ENCODE measurements at places on chromosomes 3 and 15.

DNA sequence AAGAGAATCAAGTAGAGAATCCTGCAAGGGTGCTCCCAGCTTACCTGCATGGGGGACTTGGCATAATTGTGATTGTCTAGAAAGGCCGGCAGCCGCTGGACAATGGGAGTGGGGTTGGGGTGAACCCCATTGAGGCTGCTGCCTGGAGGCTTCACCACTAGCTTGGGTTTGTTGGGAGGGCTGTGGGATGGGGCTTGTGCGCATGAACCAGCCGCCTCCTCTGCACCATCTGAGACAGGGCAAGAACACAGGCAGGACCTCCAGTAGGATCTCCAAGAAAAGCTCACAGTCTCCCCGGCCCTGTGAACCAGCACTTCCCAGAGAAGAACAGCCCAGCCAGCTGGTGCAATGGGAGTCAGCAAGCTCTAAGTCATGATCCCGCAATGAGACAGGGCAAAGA lies 39.8 kb downstream of the SEMA3G start:
- no peak for DNase-seq

DNA sequence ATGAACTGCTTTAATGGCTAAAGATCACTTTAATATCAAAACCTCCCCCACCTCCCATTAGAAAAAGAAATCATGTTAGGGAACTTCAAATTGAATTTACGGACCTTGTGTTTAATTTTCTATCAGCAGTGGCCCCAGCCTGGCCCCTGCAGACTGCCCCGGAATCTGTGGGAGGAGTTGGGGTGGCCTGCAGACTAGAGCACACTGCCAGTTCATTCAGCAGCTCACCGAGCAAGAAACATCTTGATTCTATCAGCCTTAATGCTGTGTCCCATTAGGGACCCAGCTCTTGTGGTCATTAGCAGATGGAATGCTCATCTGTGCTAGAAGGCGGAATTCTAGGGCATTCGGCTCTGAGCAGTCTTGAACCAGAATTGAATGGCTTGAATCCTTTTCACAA lies 54.2 kb downstream of the FLNB start:
- DNase-seq = no peak

DNA sequence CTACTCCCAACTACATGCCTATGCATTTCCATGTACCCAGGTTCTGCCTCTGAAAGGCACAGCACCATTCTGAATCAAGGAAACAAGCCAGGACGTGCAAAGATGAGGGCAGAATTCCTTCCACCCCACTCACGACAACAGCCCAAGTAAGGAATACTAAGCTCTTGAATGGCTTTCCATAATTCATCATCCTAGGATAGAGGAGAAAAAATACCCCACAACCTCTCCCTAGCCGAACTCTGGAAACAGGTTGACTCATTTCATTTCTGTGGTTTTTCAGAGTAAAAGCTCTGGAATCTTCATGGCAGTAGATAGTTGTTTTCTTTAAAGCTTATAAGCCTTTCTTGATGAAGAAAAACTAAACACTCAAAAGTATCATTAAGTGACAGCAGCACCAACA lies 77.8 kb downstream of the PDZRN3 start:
- DNase-seq = no peak

GRCh38 chr3:141336672-141337522 lies 31.4 kb upstream of the ZBTB38 start:
- DNase-seq = no peak

GRCh38 chr15:29114221-29115092 lies 155.2 kb downstream of the NSMCE3 start:
- DNase-seq = no peak

GRCh38 chr15:85381850-85382751 lies 1.7 kb downstream of the AKAP13 start:
- no peak for DNase-seq

DNA sequence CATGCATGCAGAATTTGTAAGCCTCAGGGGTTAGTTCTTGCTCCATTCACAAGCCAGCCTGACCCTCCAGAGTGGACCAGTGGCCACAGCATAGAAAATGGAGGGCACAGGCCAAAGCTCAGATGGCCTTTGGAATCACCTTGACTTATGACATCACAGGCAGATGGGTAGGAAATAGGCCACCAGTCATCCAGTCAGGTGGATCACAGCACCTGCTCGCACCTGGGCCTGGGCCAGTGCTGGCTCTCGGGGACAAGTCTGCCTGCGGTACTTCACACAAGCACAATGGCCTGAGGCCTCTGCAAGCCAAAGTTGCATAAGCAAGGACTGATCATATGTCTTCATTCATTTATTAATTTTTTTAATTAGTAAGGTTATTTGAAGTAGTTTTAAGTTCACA lies 39.3 kb downstream of the PPCDC start:
- no peak for DNase-seq

DNA sequence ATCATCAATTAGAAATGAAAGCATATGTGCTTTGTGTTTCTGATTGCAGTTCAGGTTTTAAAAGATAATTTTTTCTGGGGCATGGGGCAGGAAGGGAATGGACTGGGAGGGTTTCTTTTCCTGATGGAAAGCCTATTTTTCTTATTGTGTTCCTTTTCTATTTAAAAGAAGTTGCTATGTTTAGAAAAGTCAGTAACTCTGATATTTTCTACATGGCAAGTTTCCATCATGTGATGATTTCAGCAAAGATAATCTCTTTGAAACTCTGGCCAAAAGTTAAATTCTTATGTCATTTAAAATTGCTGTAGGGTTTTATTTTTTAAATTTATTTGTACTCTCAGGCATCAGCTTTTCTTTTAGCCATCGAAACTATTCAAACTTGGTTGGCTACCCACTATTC lies 601.2 kb downstream of the FOXP1 start:
- no peak for DNase-seq

- no peak for DNase-seq
These were observed at the start of gene PLA2G4B for GRCh38 chr15:41838400-41838897. PLA2G4B (plus strand) TSS chr15:41838847; CDS start chr15:41838914, 67 bp downstream.

DNA sequence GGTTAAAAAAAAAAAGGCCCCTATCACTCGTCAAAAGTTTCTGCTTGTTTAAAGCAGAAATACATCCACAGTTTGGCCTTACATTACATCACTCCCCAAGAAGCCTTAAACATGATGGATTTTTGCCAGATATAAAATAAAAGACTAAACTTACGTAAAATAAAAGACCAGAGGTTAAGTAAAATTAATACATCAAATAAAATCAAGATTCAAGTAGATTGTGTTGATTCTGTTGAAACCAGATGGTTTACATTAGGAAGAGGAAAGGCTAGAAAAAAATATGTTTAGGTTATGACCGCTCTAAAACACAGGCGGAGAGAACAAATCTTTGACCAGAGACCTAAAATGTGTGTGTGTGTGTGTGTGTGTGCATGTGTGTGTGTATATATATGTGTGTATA lies 104.1 kb downstream of the DUT start:
- DNase-seq = no peak

GRCh38 chr15:33242669-33243191 lies 48.2 kb upstream of the FMN1 start:
- peak; percentile 16 for DNase-seq

DNA sequence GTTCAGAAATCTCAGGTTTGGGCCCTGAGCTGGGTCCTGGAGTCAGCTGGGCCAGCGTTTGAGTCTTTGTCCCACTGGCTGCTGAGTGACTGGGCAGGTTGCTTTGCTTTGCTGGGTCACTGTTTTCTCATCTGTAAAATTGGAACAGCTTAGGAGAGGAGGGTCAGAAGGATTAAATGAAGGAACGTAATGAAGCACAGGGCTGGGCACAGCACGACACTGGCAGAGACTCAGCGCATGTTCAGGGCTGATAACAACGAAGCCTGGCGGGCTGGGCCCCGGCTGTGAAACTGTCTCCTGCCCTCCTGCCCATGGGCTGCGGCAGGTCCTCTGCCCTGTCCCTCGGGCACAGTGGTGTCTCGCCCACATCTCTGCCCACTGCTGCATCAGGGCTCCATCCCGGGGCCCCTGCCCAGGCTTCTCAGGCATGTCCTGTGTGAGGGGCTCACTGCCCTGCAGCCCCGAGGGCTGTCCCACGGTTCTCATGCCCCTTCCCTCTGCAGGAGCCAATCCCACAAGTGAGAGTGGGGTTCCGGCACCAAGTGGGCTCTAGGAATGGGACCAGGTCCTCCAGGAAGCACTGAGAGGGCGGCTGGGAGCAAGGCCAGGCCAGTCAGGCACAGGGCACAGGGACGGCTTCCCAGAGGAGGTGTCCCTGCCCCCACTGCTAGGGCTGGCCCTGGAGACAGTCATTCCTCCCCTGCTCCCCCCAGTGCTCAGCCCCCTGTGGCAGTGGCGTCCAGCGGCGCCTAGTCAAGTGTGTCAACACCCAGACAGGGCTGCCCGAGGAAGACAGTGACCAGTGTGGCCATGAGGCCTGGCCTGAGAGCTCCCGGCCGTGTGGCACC lies 88.0 kb downstream of the TBC1D2B start:
- DNase-seq = no peak

- DNase-seq = no peak
These were observed 12.1 kb upstream of the THSD4 start for GRCh38 chr15:71103102-71103676.

GRCh38 chr3:72223628-72224027 lies 438.7 kb upstream of the PROK2 start:
- no peak for DNase-seq

GRCh38 chr15:97009031-97009431 lies 678.5 kb downstream of the NR2F2 start:
- no peak for DNase-seq

DNA sequence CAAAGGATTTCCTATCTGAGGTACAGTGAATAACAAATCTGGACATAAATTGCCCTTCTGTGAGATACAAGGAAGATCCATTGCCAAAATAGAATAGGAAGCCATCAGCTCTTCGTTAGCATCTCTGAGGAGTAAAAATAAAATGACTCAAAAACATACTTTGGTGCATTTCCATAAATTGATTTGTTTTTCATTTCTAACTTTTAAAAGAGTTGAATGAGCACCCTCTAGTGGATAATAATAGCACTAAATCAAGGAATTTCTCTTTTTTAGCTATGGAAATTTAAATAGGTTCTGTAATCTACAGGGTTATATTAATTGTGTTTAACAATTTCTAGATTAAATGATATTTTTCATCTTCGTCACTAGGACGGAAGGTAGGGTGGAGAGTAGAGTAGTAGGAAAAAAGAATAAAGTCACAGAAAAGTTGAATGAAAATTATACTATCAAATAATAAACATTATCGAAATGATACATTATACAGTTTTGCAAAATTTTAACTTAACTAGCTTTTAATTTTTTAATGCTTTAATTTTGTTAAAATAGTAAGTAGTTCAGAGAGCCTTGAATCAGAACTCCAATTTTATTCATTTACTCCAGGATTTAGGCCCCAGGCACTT lies 6.4 kb downstream of the NSUN3 start:
- peak; percentile 43 for DNase-seq

- no peak for DNase-seq
These were observed 1.9 kb upstream of the BLOC1S6 start for GRCh38 chr15:45585069-45585791.

GRCh38 chr3:119643528-119643927 lies 16.9 kb downstream of the POPDC2 start:
- DNase-seq = no peak

DNA sequence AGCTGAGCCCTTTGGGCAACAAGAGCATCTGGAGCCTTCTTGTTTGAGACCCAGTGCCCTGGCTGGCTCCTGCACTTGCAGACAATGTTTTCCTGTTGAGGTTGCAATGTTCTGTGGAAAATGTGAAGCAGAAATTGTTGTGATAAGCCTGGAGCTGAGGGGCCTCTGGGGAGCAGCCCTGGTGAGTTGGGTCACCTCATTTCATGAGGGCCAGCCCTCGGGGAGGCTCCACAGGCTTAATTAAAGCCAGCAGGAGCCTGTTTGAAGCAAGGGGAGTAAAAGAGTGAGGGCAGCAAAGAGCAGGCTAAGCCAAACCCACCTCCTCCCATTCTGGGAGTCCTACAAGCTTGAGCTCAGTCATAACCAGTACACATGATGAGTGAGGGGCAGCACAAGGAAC lies 154.3 kb downstream of the ALDH1A2 start:
- no peak for DNase-seq

DNA sequence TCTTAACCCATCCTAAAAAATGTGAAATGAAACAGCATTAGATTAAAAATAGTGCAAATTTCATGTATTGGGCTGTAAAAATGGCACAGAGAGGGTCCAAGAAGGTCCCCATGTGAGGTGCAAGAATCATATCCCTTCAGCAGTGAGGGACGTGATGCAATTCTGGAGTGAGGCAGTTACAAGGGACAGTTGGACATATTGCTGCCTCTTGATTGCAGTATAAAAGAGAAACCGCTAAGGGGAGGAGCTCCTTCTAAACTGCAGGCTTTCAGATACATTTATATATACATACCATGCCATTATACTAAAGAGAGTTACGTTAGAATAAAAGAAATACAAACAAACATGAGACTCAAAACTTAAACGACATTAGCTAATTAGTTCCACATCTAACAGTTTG lies 304.2 kb upstream of the CTNNB1 start:
- DNase-seq = no peak

DNA sequence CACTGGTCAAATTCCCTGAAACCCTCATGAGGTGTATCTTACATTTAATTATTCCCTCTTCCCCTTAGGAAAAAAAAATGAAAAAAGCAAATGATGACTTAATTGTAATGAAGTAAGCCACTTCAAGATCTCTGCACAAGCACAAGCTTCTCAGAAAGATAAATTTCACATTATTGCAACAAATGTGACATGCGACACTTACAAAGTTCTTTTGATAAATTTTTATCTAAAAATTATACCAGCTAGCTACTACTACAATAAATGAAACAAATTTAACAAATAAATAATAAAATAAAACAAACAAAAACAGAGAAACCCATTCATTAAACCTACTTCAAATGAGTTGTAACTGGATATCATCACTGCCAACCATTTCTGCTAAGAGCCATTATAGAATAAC lies 10.0 kb upstream of the TM2D3 start:
- DNase-seq = no peak

DNA sequence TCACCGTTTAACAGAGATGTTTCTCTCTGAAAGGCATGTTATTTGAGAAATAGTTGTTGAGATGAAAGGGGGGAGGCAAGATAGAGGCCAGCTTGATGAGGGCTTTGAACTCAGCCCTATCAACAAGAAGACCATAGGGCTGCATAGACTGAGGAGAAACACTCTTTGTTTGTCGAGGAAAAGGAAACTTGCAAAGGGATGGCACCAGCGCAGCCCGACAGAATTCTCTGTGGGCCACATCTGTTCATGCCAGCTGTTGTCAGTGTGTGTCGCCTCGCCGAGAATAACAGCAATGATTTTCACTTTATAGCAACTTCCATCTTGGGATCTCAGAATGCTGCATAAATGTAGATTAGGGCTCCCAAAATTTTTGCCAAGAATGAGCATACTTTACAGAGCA lies 478.3 kb upstream of the TPRG1 start:
- no peak for DNase-seq

DNA sequence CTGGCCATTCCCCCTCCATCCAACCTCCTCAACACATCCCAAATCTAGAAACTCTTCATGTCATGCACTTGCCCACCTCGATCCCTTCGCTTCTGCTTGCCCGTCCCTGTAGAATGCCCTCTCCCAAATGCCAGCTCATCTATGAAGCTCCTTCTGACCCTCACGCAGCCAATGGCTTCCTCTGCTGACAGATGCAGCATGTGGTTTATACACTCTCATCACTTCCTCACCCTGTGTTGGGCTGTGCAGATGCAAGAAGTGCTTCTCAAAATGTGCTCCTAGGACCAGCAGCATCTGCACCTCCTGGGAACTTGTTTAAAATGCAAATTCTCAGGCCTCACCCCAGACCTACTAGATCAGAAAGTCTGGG lies 51.7 kb downstream of the SEMA5B start:
- DNase-seq = peak; percentile 10

Measured in KBM-7 (cell line).